ENCODE measurements at places on chromosomes 11 and 22.
A peak's percentile ranks its signal among the peaks of the same experiment; 100 is the strongest.

DNA sequence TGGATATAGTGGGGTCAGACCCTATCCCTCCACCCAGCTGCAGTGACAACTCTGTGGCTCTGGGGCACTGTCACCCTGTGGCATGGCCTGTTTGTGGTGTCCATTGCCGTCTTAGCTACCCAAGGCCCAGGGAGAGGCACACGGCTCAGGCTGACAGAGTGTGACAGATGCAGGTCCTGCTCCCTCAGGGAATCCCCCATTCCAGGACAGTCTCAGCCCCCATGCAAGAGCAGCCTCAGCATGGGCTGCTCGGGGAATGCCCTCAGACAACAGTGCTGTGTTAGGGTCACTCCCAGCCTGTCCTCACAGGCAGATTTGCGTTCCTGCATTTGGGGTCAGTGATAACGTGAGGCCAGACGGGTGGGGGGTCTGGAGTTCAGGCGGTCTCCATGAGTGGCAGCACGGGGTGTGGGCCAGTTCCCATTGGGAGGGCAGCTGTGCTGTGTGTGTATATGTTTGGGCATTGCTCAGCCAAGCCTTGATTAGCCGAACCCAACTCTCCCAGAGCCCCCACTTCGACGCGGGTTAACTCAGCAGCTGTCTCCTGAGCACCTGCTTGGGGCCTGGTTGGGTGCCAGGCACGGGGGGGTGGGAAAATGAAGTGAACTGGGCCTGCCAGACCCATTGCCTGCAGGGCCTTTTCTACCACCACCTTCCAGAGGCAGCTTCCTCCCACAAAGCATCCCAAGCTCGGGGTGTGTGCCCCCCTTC lies 5.3 kb upstream of the KCNQ1OT1 start:
- no peak for DNase-seq

DNA sequence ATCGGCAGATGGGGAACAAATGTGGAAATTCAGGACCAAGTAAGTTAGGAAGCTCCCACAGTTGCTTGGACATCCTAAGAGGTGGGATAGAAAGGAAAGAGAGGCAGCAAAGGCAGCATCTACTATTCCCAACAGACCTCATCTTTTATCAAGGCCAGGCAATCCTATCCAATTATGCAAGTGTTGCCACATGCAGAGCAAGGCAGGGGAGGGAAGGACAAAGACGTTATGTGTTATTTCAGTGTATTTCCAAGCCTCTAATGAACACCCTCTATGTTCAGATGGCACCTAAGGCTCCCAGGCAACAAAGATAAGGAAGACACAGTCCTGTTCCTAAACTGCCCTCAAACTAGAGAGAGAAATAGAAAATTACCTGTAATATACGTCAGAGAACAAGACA lies 9.2 kb downstream of the TIGD3 start:
- no peak for DNase-seq

GRCh38 chr11:76622493-76623094 lies 48.0 kb downstream of the LRRC32 start:
- DNase-seq: no peak

- no peak for DNase-seq
These were observed 137.8 kb downstream of the GRIK4 start for GRCh38 chr11:120649316-120649715.

GRCh38 chr11:31728432-31728831 lies 82.7 kb downstream of the PAX6 start:
- DNase-seq: no peak

- no peak for DNase-seq
These were observed 26.3 kb downstream of the TOLLIP start for GRCh38 chr11:1283091-1283511.

DNA sequence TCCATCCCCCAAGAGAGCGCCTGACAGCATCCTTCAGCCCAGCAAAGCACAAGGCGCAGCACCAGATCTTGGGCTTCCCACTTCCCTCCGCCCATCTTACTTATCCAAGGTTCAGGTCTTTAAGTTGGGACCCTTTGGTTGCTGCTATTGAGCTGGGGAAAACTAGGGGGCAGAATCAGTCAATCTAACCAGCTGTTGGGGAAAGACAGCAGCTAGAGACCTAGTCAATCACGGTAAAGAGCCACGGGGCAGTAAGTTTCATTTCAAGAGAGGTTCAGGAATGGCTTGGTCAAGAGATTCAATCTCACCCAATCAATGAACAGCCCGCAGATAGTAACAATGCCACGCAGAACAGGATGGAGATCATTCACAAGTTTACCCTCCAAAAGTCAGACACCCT lies 1.7 kb downstream of the ABTB2 start:
- no peak for DNase-seq

DNA sequence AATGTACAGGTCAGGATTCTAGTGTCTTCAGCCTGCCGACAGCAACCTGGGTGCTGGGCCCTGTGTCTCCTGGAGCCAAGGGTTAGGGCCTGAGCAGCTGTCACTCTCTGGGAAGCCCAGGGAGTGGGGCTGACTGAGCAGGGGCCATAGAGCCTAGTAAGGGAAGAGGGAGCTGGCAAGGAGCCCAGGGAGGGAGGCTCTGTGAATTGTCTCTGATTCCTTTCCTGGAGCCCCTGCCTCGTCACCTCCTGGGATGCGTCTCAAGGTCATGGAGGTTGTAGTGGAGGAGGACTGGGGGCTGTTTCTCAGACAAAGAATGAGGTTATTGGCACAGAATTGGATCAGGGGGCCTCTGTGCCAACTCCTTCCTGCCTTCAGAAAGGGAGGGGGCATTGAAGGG lies 11.8 kb downstream of the SOX10 start:
- DNase-seq: no peak

DNA sequence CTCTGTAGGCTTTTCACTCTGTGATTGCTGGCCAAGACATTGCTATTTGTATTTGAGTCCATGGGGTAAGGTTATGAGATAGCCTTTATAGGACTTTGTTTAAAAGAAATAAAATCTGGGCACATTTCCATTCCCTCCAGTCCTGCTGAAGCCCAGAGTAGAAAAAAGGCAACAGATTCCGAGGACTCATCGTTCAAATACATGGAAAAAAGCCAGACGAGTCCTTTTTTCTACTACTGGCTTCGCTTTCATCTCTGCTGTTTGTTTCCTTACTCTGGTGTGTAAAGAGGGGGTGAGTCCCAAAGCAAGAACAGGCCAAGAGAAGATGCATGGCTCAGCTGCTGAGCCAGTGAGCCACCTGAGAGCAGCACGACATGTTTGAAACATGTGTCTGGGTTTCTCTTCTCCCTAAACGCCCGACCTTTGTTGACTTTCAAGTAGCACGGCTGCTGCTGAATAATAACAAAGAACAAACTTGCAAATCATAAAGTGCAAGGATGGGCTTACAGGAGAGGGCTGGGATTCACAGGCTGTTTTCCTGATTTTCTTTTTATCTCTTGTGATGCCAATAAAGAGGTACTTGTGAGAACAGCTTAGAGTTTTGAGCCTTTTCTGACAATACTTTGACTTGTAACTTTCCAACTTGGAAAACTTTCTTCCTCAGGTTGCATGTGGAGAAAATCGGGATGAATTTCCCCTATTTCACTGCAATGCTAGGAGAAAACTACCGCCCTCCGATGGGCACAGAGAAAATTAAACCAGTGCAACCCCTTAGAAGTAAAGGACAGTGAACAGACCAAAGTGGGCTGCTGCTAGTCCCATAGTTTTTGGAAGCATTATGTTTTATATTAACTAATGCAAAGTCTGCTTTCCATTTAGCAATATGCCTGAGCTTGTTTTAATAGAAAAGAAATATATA lies 195.2 kb upstream of the RAG2 start:
- no peak for DNase-seq

DNA sequence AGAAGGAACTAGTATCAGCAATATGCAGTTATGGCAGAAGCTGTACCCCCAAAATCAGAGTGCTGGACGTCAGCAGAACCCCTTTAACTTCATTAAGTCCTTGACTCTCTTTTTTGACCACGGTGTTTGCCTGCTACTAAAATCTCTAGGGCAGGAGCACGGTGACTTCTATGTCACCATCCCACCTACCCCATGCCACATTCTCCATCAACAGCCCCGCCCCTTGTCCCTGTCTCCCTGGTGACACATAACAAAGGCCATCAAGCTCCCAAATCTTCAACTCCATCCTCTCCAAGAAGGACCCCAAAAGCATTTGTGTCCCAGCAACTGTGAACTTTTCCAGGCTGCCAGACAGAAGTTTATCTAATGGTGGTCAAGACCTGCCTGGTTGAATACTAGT lies 894 bp downstream of the ADA2 start:
- DNase-seq: no peak

DNA sequence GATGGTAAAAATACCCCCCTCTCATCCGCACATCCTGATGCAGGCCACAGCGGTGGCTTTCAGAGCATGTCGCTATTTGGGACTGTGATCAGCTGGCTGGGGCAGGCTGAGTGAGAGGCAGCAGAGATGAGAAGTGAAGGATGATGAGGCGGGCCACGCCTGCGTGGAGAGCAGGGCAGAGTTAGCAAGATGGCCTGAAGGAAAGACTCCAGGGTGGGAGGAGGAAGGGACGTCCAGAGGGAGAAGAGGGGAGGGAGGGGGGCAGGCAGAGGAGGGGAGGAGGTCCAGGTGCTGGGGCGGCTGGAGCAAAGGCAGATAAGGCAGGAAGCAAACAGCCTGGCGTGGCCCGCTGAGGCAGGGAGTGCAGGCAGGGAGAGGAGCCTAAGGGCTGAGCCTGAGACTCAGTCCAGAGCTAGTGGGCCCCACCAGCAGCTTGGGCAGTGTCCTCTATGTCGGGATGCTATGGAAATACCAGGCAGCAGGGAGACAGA lies 29.1 kb downstream of the LRFN4 start:
- DNase-seq: no peak

DNA sequence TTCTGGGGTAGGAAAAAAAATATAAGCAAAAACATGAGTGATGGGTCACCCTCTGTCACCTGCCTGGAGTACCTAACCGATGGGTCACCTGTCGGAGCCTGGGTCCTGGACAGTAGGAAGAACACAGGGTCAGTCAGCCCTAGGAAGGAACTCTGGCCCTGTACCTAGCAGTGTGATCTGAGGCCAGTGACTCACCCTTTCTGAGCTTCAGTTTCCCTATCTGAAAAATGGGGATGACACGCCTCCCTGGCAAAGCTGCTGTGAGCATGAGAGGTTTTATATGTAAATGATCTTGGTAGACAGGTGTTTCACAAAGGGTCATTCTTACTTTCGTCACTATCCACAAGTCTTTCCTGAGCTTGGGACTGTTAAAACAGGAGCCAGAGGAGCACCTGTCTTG lies 182.0 kb downstream of the ST3GAL4 start:
- no peak for DNase-seq

DNA sequence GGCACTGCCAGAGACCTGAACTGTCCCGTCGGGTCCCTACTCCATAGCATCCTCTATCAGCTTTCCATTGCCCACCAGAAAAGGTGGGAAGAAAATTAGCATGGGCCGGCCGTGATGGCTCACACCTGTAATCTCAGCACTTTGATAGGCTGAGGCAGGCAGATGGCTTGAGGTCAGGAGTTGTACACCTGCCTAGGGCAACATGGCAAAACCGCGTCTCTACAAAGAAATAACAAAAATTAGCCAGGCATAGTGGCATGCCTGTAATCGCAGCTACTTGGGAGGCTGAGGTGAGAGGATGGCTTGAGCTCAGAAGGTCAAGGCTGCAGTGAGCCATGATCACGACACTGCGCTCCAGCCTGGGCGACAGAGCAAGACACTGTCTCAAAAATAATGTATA lies 3.5 kb downstream of the SLC25A18 start:
- DNase-seq: no peak

- no peak for DNase-seq
These were observed 1654.6 kb upstream of the RAG2 start for GRCh38 chr11:38252620-38253019.

DNA sequence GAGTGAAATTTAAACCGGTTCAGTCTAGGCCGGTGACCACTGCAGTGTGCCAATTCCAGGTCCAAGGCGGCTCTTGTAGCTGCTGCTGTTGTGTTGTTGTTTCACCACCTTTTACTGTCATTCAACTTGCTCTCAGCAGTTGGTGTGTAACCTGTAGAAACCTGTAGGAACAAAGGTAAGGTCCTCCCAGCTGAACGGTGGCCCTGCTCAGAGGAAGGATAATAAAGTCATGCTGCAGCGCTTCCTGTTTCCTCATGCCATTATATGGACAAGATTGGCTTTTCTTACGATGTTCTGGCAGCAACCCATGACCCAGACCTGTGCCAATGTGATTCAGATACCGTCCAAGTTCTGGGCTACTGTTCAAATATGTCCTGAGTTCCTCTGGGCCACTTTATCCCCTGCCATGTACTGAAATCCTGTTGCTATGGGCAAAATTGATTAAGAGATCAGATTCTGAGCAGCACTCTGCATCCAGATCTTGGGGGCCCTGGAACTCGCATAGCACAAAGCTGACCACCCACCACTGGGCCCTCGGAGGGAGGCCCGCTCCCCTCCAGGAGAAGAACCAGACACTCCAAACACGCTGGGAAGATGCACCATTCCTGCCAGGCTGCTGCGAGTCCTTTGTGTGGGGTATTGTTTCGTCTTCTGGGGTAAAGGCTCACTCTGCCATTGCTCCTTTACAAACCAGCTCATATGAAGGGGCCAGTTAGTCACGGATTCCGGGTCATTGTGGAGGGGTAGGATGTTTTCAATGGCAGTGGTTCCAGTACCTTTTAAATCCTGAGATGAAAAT lies 13.2 kb downstream of the FAM181B start:
- DNase-seq: no peak

GRCh38 chr11:69356703-69357457 lies 62.9 kb downstream of the MYEOV start:
- DNase-seq: no peak

DNA sequence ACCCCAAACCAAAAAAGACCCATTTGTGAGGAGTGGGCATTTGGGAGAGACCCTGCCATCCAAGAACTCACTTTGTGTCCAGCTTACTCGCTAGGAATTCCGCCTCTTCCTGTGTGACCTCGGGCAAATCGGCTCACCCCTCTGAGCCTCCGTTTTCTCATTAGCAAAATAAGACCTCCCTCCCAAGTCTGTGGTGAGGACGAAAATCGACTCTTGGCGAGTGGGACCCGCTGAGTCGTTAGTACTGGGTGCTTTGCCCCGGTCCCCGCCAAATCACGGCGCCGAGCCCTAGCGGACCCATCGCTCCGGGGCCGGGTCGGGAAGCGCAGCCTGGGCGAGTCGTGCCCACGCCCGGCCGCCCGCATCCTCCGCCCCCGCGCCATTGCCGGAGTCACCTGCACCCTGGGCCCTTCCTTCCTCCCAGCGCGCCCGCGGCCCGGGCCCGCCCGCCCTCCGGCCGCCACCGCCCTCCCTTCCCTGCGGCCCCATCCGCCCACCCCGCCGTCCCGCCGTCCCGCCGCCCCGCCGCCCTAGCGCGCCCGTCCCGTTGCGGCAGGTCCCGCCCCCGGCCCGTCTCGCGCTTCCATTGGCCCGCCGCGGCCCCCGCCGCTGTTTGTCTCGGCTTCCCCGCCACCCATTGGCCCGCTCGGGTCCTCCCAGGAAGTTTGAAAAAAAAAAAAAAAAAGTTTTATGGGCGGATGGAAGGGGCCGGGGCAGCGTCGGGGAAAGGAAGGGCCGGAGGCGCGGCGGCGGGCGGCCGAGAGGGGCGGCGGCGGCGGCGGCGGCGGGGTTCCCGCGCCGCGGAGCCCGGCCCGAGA lies 48.9 kb downstream of the TRIOBP start:
- DNase-seq: peak; percentile 74

DNA sequence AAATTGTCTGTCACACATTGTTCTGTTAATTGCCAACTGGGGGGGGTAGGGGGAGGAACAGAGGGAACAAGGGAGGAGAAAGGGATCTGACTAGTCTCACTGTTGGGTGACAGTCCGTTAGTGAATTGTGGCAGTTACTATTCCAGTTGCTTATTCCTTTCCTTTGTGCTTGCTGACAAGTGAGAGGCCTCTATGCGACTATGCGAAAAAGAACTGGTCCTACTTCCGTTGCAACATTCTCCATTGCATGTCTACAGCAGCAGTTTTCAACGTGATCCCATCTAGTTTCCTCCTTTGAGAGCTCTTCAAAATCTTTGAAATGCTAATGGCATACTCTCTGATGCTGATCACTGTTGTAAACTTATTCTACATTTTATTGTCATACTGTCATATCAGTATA lies 672.2 kb downstream of the LRRC4C start:
- no peak for DNase-seq

Measured in stimulated activated CD4-positive, alpha-beta T cell treated with anti-CD3 and anti-CD28 coated beads, Interleukin-12 subunit alpha, Interleukin-12 subunit beta, amount 100 ng/mL, for 24 hours (primary cell).